ENCODE measurements at places on chromosomes 16 and 17.

DNA sequence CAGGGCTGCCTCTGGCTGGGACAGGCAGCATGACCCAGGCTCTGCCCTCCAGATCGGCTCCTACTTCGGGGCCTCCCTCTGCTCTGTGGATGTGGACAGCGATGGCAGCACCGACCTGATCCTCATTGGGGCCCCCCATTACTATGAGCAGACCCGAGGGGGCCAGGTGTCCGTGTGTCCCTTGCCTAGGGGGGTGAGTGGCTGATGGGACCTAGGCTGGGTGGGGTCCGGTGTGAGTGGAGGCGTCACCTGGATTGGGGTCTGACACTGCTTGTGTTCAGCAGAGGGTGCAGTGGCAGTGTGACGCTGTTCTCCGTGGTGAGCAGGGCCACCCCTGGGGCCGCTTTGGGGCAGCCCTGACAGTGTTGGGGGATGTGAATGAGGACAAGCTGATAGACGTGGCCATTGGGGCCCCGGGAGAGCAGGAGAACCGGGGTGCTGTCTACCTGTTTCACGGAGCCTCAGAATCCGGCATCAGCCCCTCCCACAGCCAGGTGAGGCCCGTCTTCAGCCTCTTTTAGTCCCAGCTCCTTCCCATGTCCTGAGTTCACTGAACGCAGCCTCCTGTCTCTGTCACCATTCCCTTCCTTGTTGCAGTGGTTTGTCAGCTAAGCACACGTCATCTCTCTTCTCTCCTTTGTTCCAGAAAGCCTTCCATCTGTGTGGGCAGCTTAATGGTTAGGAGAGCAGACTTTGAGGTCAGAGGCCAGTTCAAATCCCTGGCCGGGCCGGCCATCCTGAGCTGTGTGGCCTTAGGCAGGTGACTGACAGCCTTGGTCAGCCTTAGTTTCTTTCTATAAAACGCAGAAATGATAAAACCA is 16.9 kb downstream of the COX6A2 start:
- DNase-seq, result no peak

- peak; percentile 78 for DNase-seq
Measured at GRCh38 chr17:44345454-44346026, 438 bp downstream of the GRN start.

DNA sequence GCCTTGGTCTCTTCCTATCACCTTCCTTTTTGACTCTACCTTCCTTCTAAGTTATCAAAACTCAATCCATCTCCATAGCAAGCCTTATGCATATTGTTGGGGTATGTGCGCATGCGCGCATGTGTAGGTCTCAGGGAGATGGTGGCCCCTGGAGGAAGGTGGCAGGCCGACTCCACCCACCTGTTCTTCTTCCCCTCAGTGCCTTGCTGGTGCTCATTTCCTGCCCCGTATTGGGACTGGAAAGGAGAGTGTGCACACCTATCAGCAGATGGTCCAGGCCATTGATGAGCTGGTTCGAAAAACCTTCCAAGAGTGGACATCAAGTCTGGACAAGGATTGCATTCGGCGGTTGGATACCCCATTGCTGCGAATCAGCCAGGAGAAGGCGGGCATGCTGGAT is 25.2 kb downstream of the DNAH2 start:
- DNase-seq, result no peak

- DNase-seq, result no peak
Measured at GRCh38 chr16:60432472-60432871, 1603.8 kb downstream of the CDH8 start.

DNA sequence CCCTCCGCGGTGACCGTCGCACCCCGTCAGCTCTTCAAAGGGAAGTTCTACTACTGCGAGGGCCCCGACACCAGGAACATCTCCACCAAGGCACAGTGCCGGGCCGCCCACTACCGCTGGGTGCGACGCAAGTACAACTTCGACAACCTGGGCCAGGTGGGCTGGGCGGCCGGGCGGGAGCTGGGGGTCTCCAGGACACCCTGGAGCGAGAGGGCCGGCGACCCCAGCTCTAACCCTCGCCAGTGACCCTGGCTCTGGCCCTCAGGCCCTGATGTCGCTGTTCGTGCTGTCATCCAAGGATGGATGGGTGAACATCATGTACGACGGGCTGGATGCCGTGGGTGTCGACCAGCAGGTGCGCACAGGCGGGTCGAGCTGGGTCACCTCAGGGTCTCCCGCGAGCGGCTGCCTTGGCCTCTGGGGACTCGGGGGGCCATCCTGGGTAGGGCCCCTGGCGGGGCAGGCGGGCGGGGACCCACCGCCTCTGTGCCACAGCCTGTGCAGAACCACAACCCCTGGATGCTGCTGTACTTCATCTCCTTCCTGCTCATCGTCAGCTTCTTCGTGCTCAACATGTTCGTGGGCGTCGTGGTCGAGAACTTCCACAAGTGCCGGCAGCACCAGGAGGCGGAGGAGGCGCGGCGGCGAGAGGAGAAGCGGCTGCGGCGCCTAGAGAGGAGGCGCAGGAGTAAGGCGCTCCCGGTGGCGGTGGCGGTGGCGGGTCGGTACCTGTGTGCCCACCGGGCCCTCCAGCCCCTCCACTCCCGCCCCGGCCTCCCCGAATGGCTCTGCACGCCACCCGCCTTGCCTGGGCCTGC is 13.4 kb downstream of the TPSG1 start:
- no peak for DNase-seq

DNA sequence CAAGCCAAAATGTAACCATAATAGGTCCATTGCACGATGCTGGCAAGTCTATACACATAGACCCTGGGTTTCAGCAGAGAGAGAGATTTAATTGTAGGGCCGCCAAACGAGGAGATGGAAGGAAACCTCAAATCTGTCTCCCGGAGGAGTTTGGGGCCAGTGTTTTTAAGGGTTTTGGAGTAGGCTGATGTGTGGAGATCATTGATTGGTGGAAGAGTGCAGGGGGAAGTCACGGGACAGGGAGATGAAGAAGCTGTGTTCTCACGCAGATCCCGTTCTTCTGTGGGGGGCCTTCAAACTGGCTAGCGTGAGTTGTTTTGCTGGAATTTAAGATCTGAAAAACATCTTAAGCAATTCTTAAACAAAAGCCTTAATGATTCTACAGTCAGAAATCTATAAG is 84.8 kb downstream of the KATNIP start:
- DNase-seq, result no peak

DNA sequence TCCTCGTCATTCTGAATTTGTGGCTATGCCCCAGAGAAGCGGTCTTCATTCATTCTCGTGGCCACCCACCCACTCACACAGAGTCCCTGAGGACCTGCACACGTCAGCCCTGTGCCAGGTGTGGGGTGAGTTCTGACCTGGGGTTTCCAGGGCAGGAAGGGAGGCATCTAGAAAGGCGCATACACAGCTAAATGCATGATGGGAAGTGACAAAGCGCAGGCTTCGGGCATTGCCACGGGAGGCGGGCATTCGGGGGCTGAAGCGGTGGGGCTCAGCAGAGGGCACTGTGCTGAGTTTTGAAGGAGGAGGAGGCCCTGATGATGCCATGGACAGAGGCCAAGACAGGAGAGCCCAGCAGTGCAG is 10.9 kb downstream of the UBALD2 start:
- no peak for DNase-seq

DNA sequence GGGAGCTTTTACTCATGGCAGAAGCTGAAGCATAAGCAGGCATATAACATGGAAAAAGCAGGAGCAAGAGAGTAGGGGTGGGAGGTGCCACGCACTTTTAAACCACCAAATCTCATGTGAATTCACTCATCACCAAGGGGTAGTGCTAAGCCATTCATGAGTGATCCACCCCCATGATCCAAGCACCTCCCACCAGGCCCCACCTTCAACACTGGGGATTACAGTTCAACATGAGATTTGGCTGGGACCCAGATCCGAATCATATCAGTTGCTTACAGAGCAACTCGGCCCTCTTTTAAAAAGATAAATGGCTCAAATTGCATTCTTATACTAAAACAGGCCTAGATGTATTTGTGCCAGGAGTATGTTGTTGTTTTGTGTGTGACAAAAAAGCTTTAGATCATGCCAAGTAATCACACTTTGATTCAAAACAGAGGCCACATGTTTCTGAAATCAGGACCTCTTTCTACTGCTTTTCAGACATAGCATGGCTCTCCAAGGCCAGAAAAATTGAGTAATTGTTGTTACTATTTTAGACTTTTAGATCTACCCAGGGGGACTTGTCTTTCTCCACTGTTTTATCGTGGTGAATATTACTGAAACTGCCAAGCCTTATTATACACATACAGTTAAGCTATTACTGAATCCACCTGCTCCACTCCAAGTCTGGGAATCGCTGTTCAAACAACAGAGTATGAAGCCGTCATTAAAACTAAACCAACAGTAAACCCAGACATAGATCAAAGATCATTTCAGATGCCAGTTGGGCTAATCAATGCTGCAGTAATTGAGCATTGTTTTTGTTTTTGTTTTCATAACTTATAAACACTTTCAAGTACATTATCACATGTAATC is 163.3 kb downstream of the KCNJ2 start:
- DNase-seq, result no peak

- DNase-seq, result peak; percentile 70
Measured at GRCh38 chr16:87392821-87393679, 914 bp downstream of the MAP1LC3B start.

GRCh38 chr16:57273359-57273758 is 11.1 kb downstream of the PLLP start:
- no peak for DNase-seq

DNA sequence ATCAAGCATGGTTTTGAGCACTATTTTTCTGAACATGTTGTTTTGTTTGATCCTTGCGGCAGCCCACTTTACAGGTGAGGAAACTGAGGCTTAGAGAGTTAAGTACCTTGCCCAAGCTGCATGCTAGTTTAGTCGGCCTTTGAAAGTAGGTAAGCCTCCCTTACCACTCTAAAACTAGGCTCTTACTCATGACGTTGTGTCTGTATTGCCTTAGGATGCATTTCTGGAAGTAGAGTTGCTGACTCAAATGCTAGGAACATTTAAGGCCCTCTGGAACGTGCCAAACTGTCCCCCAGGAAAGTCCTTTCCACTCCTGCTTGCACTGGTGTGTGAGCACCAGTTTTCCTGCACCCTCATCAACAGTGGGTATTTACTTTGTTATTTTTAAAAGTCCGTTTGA is 76.6 kb downstream of the ZFHX3 start:
- no peak for DNase-seq

DNA sequence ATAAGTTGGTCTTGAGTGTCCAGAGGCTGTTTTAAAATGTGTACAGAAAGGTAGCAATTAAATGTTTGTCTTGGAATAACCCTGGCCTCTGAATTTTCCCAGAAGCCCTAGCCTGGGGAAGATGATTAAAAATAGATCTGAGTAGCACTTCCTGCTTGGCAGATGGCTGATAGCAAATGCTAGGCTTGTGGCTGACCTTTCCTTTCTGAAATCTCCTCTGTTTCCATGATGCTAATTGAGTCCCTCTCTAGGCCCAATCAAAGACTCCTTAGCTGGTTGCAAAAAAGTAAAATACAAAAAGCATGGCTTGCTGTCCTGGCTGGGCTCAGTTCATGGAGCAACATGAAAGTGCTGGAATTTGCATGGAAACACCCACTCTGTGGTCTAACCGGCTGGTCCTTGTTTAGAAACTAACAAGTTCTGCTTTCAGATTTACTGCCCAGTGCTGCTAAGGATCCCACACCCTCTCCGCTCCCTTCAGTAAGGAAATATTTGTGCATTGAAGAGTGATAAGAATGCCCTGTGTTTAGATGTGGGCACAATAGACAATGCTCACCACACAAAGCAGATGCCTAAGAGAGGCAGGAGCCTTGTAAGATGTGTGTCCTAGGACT is 40.8 kb downstream of the YPEL2 start:
- DNase-seq, result peak; percentile 78

DNA sequence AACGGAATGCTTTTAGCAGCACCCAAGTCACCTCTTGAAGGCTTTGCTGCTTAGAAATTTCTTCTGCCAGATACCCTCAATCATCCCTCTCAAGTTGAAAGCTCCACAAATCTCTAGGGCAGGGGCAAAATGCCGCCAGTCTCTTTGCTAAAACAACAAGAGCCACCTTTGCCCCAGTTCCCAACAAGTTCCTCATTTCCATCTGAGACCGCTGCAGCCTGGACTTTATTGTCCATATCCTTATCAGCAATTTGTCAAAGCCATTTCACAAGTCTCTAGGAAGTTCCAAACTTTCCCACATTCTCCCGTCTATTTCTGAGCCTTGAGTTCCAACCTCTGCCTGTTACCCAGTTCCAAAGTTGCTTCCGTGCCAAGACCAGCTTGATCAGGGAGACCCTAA is 27.4 kb downstream of the TMC6 start:
- no peak for DNase-seq

DNA sequence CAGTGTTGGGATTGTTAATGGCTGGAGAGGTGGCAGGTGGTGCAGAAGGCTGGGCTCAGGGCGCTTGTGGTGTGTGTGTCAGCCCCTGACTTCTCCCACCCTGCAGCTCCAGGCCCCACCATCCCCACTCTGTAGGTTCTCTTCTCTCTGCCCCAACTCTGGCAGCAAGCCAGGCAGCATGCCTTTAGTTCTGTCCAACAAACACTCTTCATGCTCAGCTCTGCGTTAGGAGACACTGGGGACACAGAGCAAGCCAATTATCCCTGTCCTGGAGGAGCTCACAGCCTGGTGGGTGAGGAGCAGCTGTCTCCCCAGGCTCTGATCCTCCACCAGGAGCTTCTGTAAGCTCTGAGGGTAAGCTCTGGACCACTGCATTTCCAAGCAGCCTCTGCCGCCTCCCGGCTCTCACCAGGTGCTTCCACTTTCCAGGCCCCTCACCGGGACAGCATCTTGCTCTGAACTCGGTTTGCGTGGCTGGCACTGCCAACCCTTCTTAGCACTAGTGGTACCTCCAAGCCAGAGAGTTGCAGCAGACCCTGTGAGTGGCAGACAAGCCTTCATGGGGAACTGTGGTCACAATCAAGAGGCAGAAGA is 34.3 kb upstream of the WSCD1 start:
- no peak for DNase-seq

- peak; percentile 47 for DNase-seq
Measured at GRCh38 chr16:11212798-11213196, 43.2 kb downstream of the SOCS1 start.

Data from NB4 (cell line).